Activated CD4-positive, alpha-beta T cell treated with anti-CD3 and anti-CD28 coated beads, Interleukin-2, amount 50 U/mL, for 24 hours (primary cell): ENCODE measurements at places on chromosomes 5 and 9.

- DNase-seq = no peak
Measured at GRCh38 chr5:38465702-38466423, 90.6 kb downstream of the LIFR start.

GRCh38 chr5:81393430-81393782 lies 528 bp downstream of the ACOT12 start:
- DNase-seq = no peak

- DNase-seq = no peak
Measured at GRCh38 chr9:21982861-21983560, 11.2 kb downstream of the CDKN2A start.

DNA sequence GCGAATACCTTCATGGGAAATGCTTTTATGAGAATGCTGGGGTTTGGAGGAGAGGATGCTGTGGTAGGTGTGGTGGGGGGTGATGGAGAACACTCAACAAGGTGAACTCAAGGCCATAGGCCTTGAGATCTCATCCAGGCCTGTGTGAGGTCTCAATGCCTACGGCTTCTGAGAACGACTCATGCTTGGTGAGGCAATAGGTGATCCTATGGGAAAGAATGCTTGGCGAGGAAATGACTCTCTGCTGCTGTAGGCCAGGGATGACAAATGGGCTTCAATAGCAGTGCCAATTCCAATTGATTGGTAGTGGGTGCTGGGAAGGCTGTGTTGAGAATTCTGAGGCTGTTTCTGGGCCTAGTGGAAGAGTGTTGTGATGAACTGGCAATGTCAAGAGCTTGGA lies 280.2 kb upstream of the CLINT1 start:
- no peak for DNase-seq

- DNase-seq = no peak
Measured at GRCh38 chr5:151357097-151357496, 9.7 kb upstream of the SLC36A2 start.

DNA sequence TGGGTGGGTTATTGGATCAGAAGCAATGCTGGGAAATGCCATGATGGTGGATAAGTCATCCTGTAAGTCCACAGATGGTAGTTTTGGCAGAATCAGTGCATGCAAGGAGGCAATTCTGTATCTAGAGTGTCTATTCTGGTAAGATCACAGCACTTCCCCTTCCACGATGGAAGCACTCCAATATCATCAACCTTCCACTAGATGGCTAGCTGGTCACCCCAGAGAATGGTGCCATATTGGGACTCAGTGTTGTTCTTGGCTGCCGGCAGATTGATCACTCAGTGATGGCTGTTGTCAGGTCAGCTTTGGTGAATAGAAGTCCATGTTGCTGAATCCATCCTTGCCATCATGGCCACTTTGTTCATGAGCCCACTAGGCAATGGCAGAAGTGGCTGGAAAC lies 553.5 kb downstream of the CSNK1G3 start:
- DNase-seq = no peak

- DNase-seq = no peak
Measured at GRCh38 chr5:82925061-82925411, 152.2 kb downstream of the TMEM167A start.

DNA sequence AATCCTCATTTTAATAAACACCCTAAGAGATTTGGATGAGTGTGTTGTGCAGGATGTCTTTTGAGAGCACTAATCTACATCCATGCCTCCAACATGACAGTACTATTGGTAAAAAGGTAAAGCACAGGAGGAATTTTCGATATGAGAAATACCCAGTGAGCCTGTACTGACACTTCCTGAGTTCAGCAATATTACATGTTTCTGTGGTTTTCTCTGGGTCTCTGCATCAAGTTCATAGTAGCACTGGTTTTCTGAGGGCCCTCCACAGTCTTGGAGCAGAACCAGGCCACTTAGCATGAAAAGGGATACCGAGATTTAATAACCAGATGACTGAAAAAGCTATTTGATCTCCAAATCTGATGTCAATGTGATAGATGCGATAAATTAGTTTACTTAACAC lies 524.1 kb downstream of the TMEM38B start:
- DNase-seq = no peak

DNA sequence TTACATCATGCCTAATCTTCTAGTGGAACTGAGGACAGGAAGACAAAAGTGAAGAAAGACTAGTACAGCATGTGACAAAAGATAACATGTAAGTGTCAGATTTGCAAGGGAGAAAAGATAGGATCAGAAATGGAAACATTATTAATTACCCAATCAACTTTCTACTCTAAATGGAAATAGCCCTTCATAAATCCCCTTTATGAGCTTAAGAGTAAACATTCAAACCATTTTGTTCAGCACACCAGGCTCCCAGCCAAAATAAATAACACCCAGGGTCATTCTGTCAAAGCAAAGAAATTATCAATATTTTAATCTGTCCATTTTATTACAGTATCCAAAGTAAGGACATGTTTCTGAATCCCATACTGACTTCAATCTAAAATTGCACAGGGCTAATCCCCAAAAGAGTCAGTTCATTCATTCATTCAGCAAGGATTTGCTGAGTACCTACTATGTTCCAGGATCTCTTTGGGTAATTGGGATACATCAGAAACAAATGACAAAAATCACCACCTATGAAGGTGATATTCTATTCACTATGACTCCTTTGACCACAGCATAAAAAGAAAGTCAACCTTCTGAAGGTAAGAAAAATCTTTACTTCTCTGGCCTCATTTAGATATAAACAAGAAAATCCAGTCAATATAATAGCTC lies 5.3 kb downstream of the PRELID2 start:
- DNase-seq = no peak

DNA sequence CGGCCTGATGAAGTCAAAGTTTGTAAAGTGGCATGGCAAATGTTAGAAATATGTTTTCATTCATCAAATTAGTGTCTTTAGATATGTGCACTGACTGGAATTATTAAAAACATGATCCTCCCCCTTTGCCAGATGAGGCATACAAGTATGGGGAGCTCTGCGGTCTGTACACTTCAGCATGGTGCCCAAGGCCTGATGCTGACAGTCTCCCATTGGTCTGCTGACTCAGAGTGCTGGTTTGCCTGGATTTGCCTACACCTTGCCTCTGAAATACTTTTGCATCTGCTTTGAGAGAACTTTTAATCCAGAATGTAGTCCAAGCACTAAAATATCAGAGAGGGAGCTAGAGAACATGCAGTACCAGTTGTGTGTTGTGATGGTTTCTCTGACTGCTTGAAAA lies 354.3 kb upstream of the ACTBL2 start:
- no peak for DNase-seq

DNA sequence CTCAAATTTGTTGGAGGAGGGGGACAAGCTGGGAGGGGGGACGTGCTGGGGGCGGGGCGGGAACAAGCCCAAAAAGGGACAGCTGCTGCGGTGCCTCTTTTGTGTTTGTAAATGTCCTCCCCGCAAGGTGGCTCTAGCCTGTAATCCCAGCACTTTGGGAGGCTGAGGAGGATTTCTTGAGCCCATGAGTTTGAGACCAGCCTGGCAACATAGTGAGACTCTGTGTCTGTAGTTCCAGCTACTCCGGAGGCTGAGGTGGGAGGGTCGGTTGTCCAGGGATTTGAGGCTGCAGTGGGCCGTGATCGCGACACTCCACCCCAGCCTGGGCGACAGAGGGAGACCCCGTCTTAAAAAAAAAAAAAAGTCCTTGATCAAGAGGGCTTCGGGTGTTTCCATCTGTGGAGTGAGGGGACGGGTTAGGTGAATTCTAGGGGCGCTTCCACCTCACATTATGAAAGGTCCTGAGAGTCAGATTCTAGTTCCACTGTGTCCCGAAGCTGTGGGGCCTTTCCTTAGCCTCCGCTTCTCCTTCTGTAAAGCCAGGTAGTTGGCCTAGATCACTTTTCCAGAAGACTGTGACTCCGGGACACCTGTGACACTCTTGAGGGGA lies 779 bp upstream of the CTNNA1 start:
- DNase-seq = no peak

DNA sequence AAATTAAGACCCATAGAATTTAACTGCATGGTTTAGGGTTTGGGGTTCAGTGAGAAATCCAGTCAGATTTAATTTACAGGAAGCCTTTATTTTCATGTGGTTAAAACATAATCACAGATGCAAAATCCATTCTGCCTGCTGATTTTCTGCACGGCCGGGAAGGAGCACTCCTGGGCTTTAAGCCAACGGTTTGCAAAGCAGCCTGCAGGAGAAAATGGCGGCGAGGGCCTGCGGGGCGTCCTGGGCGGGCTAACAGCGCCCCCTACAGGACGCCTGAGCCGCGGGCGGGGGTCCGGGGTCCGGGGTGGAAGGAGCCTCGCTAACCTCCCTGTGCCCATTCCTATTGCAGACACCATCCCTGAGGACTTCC lies 47.6 kb downstream of the THBS4 start:
- DNase-seq = no peak

DNA sequence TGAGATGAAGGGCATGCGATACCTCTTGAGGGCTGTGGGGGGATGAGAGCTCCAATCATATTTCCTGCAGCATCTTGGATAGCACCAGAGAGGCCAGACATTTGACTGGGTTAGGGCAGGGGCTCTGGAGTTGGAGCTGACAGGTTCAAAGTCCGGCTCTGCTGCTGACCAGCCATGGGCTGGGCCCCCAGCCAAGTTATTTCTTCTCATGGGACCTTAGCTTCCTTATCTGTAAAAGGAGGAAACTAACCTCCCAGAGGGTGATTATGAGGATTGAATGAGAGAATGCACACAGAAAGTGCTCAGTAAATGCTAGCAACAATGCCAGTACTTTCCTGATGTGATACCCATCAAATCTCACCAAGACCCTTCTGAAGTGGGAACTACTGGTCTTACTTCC lies 65.2 kb upstream of the SLC25A51 start:
- DNase-seq = no peak

- peak; percentile 15 for DNase-seq
Measured at GRCh38 chr9:78296201-78296892, 578 bp upstream of the PSAT1 start.

DNA sequence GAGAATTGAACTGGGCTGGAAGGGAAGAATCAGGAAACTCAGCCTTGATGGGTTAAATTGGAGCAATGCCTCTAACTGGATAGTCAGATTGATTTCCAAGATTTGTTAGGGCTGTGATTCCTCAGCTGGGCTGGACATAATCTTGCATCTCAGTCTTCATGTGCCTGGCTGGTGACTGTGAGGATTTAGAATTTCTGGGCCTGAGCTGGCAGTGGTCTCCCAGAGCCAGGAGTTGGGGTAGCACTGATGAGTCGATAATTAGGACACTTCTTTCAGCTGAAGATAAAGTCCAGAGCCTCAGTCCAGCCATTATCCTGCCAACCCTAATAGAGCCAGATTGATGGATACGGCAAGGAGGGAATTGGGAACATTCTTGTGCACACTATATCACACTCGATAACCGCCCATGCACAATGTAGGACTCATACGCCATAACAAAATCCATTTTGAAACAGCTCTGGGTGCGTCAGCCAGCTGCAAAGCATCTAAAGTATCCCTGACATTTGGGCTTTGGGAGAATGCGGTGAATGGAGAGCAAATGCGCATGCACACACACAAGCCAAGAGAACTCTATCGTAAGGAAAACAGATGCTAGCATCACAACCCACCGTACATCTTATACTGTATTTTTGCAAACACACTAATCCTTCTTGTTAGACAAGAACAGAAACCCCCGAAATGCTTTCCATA lies 405.1 kb upstream of the KLF4 start:
- no peak for DNase-seq

DNA sequence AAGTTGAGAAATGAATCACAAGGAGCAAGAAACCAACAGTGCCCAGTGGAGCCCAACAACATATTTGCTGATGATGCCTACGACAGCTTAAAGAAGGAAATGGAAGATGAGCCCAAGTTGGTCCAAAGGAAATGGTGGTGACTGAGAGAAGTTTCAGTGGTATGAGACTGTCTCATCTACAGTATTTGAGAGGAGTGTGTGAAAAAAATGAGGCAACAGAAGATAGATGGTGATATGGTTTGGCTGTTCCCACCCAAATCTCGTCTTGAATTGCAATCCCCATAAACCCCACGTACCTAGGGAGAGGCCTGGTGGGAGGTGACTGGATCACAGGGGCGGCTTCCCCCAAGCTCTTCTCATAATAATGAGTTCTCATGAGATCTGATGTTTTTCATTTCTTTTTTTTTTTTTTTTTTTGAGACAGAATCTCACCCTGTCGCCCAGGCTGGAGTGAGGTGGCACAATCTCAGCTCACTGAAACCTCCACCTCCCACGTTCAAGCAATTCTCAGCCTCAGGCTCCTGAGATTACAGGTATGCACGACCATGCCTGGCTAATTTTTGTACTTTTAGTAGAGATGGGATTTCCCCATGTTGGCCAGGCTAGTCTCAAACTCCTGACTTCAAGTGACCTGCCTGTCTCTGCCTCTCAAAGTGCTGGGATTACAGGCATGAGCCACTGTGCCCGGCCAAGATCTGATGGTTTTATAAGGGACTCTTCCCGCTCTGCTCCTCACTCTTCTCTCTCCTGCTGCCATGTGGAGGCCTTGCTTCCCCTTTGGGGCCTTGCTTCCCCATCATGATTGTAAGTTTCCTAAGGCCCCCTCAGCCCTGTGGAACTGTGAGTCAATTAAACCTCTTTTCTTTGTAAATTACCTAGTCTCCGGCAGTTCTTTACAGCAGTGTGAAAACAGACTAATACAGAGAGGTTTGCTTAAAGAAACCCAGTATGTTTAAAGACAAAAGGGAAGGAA lies 30.2 kb downstream of the EFCAB9 start:
- DNase-seq = peak; percentile 47

GRCh38 chr5:2906302-2907090 lies 155.0 kb upstream of the IRX2 start:
- no peak for DNase-seq

DNA sequence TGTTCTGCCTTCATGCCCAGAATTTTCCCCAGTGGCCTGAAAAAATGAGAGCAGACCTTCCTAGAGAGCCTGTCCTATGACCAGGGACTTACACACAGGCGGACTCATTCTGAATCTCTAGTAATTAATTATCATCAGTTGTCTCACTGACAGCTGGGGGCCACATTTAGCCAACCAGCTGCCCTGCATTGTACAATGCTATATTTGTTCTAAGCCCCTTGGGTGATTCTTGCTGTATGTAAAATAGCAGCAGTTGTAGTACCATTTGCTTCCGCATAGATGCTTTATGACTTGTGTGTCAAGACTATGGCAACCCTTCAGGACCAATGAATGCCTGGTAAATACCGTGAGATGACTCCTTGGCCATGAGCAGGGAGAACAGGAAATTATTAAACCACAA lies 415.4 kb upstream of the SEMA6A start:
- no peak for DNase-seq

DNA sequence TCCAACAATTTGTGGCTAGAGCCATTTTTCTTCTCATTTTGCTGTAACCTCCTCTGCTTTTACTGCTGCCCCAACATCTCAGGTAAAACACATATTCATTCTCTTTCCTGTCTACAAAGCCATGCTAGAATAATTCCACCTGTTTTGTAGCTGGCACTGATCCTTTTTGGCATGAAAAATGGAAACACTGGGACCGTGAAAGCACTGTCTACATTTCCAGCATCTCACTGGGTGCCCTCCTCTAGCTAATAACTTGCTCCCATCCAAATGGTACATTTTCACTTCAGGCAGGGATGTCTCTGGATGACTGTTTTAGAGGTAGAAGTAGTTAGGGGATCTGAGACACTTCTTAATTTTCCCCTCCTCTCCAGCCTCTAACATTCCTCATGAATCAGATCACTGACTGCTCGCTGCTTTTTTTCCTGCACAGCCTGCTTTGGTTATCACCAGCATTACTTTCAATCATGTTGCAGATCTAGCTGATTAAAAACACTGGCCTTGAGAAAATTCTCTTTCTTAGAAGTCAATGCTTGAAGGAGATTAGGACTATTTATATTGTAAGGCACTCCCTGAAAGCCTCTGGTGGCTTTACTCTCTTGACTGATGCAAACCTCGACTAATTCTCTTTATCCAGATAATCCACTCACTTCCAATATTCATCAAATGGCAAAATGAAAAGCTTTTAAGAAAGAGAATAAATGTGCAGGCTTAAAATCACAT lies 1312.6 kb upstream of the DMAC1 start:
- DNase-seq = no peak
